ENCODE measurements at places on chromosomes 3 and 15. TPM values are rescaled to one million over a fixed set of nuclear protein-coding genes. Genes with fewer than 3 reads are reported as not detected.

DNA sequence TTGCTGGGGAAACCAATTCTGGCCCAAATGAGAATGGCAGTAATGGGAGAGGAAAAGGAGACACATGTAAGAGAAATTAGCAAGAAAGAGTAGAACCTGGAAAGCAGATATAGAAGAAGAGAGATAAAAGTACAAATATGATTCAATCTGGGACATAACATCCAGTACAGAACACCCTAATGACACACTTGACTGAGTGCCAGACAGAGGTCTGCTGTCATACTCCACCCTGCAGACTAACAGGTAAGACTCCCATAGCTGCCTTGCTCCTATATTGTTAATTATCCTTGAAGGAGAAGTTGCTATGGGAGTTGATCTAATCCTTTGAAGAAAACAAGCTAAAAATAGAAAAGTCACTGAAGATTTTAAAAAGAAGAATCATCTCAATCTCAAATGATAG is 21.1 kb downstream of the CCPG1 start:
- no peak for DNase-seq
- H3K4me1 ChIP-seq = peaks cover 4% of the 10 kb centered on the region
- H3K27me3 ChIP-seq = no peaks in the 10 kb centered on the region
- peaks cover 16% of the 10 kb centered on the region for H3K36me3 ChIP-seq

DNA sequence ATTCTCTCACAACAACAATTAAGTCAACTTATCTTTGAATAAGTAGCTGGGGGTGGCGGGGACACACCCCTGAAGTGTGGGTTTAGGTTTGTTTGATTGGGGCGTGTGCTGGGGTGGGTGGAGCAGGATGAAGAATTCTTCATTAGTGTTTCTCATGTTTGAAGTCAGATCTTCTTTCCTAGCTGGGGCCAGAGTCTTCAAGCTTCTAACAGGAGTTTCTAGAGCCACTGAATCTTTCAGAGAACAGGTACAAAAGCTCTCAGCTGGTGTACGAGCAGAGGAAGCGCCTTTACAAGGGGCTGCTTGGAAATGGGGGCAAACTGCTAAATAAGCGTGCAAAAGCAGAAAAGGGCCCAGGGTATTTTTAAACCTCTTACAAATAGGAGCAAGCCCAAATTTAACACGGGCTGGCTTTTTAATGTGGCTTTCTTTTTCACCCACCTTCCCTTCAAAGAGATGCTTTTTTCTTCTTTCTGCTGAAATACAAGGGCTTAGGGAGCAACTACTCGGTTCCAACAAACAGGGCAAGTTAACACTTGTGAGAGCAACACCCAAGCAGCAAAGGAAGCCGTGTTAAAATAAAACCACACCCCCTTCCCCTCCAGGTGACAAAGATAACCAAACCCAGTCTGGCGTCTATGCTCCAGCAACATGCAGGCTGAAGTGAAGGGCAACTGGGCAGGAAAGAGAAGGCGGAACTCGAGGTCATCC is 86.9 kb upstream of the RASGRP1 start:
- H3K36me3 ChIP-seq = peaks cover 10% of the 10 kb centered on the region
- peak; percentile 29 for DNase-seq
- H3K4me1 ChIP-seq = peaks cover 78% of the 10 kb centered on the region
- no peaks in the 10 kb centered on the region for H3K27me3 ChIP-seq

DNA sequence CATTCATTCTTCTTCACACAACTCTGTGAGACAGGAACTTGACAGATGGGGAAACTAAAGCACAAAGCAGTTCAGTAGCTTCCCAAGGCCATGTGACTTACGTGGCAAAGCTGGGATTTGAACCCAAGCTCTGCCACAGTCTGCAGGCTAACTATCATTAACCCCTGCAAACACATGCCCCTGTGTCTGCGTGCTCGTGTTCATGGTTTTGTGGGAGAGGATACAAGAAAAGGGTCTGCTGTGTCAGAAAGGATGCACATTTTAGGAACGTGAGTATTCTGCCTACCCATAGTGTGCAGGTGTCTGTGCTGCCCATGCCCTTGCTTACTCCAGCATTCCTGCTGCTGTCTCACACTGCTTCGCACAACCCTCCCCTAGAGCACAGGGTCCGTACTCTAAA is 137.0 kb downstream of the CHDH start:
- no peak overlapping the region for H3K27ac ChIP-seq
- peaks cover 4% of the 10 kb centered on the region for H3K4me1 ChIP-seq
- H3K4me3 ChIP-seq = no peak overlapping the region
- no peak for DNase-seq
- H3K36me3 ChIP-seq = no peaks in the 10 kb centered on the region
- no peaks in the 10 kb centered on the region for H3K27me3 ChIP-seq

DNA sequence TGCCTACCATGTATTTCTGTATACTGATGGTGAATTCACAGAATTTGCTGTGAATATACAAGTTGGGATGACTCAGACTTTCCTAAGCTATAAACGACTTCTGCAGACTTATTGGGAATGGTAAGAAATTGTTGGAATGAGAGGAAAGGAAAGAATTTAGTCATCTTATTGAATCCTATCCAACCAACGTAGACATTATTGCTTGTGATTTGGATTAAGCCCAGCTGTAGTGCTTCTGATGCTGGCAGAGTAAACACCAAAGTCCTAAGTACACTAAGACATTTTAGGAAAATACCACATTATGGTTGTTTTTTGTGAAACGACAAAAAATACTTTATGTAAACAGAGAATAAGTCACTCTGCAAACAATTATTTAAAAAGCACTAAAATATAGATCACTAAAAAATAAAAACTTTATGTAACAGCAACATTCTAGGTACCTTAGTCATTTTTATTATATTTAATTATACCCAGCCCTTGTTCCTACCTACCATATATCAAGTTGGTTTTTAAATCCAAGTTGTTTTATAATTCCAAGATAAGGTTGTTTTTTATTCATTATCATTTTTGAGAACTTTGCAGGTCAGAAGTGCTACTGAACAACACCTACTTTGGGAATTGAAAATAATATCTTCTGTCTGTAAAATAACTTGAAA is 99.2 kb upstream of the MLF1 start:
- H3K4me1 ChIP-seq = no peaks in the 10 kb centered on the region
- H3K27ac ChIP-seq = no peak overlapping the region
- peaks cover 8% of the 10 kb centered on the region for H3K36me3 ChIP-seq
- H3K4me3 ChIP-seq = no peak overlapping the region
- H3K27me3 ChIP-seq = no peaks in the 10 kb centered on the region

DNA sequence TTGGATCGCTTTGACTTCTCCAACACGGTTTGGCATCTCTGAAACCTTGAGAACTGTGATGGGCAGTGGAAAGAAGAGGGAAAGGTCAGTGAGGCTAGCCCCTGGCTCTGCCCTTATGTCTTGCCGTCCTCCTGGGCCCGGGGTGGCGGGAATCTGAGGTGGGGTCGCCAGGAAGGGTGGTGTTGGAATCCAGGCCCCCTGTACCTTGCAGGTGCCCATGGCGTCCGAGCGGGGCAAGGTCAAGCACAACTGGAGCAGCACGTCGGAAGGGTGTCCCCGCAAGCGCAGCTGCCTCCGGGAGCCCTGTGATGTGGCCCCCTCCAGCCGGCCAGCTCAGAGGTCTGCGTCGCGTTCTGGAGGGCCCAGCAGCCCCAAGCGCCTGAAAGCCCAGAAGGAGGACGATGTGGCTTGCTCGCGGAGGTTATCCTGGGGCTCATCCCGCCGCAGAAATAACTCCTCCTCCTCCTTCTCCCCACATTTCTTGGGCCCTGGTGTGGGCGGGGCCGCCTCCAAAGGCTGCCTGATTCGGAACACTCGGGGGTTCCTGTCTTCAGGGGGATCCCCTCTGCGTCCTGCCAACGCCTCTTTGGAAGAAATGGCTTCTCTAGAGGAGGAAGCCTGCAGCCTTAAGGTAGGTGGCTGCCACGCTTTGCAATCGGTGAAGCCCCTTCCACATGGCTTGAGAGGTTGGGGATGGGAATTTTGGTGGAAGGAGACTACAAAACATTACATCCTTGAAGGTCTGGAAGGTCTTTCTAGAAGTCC is 907 bp downstream of the TATDN2 start:
- peak overlapping the region; percentile 91 for H3K4me3 ChIP-seq
- H3K27me3 ChIP-seq = no peaks in the 10 kb centered on the region
- peak overlapping the region; percentile 93 for H3K27ac ChIP-seq
- peaks cover 48% of the 10 kb centered on the region for H3K4me1 ChIP-seq
- DNase-seq = peak; percentile 80
- peaks cover 83% of the 10 kb centered on the region for H3K36me3 ChIP-seq

DNA sequence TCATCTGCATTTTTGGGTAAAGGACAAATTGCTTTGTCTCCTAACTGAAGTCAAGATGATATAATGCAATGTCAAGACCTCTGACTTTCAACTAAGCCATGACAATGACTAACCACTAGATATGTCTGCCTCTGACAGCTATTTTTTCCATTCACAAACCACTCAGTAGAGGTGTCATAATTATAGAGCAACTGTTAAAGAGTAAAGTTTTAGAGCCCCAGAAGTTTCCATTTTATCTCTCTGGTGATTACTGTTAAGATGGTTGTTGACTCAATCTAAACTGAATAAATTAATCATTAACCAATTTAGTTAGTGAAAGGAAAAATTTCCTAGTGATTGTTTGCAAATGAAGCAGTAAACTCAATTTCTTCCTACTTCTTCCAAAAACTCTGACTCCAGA is 779.9 kb downstream of the GRM7 start:
- H3K27ac ChIP-seq = no peak overlapping the region
- DNase-seq = no peak
- no peak overlapping the region for H3K4me3 ChIP-seq
- H3K27me3 ChIP-seq = no peaks in the 10 kb centered on the region

- DNase-seq = no peak
- no peaks in the 10 kb centered on the region for H3K4me1 ChIP-seq
- H3K36me3 ChIP-seq = no peaks in the 10 kb centered on the region
- H3K27me3 ChIP-seq = no peaks in the 10 kb centered on the region
Observed at GRCh38 chr3:16143861-16144447, 30.5 kb upstream of the GALNT15 start.

GRCh38 chr15:52206446-52206845 is 15.3 kb upstream of the GNB5 start:
- no peak overlapping the region for H3K4me3 ChIP-seq
- H3K36me3 ChIP-seq = no peaks in the 10 kb centered on the region
- DNase-seq = no peak
- no peaks in the 10 kb centered on the region for H3K27me3 ChIP-seq

- H3K27me3 ChIP-seq = no peaks in the 10 kb centered on the region
- no peak for DNase-seq
- no peak overlapping the region for H3K4me3 ChIP-seq
- no peak overlapping the region for H3K27ac ChIP-seq
- no peaks in the 10 kb centered on the region for H3K36me3 ChIP-seq
- H3K4me1 ChIP-seq = no peaks in the 10 kb centered on the region
Observed at GRCh38 chr3:37794646-37795045, 67.0 kb upstream of the CTDSPL start.

- H3K36me3 ChIP-seq = peaks cover 4% of the 10 kb centered on the region
- H3K27ac ChIP-seq = no peak overlapping the region
- peaks cover 45% of the 10 kb centered on the region for H3K4me1 ChIP-seq
- H3K27me3 ChIP-seq = no peaks in the 10 kb centered on the region
- DNase-seq = no peak
- H3K4me3 ChIP-seq = no peak overlapping the region
Observed at GRCh38 chr3:18562364-18563154, 137.4 kb upstream of the SATB1 start.

DNA sequence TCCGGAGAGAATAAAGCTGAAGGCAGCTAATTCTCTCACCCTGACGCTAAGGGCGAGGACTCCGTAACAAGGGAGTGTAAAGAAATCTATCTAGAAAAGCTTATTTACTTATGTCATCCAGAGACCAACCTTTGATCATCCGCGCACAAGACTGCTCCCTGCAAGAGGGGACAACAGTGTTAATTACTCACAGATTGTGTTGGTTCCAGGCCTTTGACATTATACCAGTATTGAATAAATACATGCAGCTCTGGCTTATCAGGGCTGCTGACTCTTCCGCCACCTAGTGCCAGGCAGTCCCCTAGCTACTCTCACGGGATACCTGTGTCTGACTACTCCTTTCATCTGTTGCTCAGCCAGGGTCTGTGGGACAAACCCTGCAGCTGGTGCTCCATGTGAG is 211.7 kb downstream of the DTWD1 start:
- no peaks in the 10 kb centered on the region for H3K4me1 ChIP-seq
- no peak overlapping the region for H3K4me3 ChIP-seq
- no peak for DNase-seq
- no peaks in the 10 kb centered on the region for H3K36me3 ChIP-seq
- H3K27ac ChIP-seq = no peak overlapping the region

GRCh38 chr3:30181178-30181465 is 425.3 kb upstream of the TGFBR2 start:
- no peak overlapping the region for H3K27ac ChIP-seq
- DNase-seq = no peak
- no peaks in the 10 kb centered on the region for H3K27me3 ChIP-seq
- H3K36me3 ChIP-seq = no peaks in the 10 kb centered on the region
- H3K4me1 ChIP-seq = no peaks in the 10 kb centered on the region

- no peaks in the 10 kb centered on the region for H3K36me3 ChIP-seq
- no peak overlapping the region for H3K4me3 ChIP-seq
- no peaks in the 10 kb centered on the region for H3K4me1 ChIP-seq
Observed at GRCh38 chr15:83656943-83657528, 3.1 kb downstream of the ADAMTSL3 start.

DNA sequence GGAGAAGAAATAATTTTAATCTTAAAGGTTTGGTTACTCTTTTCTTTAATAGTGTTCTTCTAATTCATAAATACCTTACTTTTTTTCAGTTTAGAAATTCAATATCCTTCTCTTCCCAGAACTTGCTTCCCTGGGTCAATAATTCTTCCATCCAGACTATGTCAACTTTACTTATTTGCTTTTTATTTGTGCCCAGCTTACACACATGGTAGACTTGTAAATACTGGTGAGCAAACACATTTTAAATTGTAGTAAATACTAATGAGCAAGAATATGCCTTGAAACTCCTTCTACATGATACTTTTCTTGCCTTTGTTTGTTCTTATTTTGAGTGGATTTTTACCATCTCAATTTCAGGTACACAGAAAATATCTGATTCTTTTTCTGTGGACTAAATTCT is 33.7 kb downstream of the SST start:
- H3K27ac ChIP-seq = no peak overlapping the region
- H3K36me3 ChIP-seq = no peaks in the 10 kb centered on the region

DNA sequence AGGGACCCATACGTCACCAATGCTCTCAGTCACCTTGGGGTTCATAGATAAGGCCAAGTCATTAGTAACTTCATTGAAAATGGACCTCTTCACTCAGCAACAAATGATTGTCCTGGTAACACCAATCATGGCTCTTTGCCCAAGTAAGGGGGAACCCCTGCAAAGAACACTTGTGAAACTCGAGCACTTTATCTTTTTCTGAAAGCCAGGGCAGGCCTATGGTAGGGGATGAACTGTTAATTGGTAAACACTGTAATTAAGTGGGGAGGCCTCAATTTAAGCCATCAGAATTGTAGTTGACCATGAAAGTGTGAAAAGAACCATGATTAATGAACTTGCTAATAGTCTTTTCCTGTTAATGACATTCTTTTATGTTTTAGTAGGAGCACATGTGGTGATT is 73.3 kb downstream of the ABHD5 start:
- H3K36me3 ChIP-seq = no peaks in the 10 kb centered on the region
- no peak for DNase-seq
- peaks cover 5% of the 10 kb centered on the region for H3K4me1 ChIP-seq

GRCh38 chr3:95002438-95003046 is 939.7 kb downstream of the NSUN3 start:
- H3K27ac ChIP-seq = no peak overlapping the region
- no peak overlapping the region for H3K4me3 ChIP-seq
- H3K27me3 ChIP-seq = no peaks in the 10 kb centered on the region
- DNase-seq = no peak
- no peaks in the 10 kb centered on the region for H3K4me1 ChIP-seq
- H3K36me3 ChIP-seq = no peaks in the 10 kb centered on the region

The ACOX2 gene
- total RNA-seq = not detected

The ALAS1 gene
- 59.4 TPM for total RNA-seq
